ENCODE measurements at places on chromosomes 5 and 9.

DNA sequence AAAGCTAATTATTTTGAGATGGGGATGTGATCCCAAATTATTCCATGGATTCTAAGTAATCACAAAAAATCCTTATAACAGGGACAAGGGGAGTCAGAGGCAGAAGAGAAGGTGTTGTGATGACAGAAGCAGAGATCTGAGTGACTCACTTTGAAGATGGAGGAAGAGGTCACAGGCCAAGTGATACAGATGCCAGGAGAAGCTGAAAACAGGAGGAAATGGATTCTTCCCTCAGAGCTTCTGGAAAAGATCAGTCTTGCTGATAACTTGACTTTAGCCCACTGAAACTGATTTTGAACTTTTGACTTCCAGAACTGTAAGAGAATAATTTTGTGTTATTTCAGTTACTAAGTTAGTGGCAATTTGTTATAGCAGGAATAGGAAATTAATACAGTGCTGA, 105.3 kb downstream of the GCNT1 start:
- DNase-seq, result no peak

GRCh38 chr5:158886086-158886485, 213.6 kb downstream of the EBF1 start:
- no peak for DNase-seq

- no peak for DNase-seq
These were observed 240.7 kb downstream of the CSNK1G3 start for GRCh38 chr5:123752552-123753179.

GRCh38 chr9:81562231-81563019, 126.9 kb downstream of the TLE1 start:
- DNase-seq, result no peak

- DNase-seq, result no peak
These were observed 176.0 kb downstream of the MED10 start for GRCh38 chr5:6202149-6202967.

DNA sequence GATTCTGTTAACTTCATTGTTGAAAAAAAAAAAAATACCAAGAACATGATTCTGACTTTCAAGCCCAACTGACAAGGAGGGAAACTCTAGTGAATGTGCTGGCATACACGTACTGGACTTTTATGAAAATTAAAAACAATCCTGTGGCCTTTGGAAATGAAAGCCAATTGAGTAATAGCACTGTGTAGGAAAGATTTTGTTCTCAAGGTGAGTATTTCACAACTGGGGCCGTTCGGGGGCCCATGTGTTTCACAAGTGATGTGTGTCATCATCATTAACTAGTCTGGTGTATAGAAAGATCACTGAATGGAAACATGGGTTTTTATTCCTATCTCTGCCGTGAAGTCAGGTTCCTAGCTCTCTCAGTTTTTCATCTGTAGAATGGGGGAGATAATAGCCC, 605.0 kb upstream of the CLINT1 start:
- no peak for DNase-seq

- no peak for DNase-seq
These were observed 99.1 kb downstream of the CFAP90 start for GRCh38 chr5:7751874-7752273.

DNA sequence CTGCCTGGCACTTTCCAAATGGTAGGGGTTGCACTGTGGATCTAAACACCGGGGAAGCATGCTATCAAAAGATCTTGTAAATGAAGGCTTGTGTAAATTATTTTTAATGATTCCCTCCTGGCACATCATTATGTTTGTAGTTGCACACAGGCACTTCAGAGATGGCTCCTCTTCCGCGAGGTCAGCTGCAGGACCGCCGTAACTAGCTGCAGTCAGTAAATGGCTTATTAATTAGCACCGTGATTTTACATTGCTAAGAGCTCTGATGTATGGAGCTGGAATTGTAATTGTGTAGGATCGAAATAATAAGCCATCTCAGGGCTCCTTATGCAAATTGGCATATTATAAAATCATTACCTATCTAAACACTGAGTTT, 397.6 kb upstream of the IRX1 start:
- no peak for DNase-seq

GRCh38 chr9:119033596-119033995, 335.6 kb downstream of the BRINP1 start:
- no peak for DNase-seq

GRCh38 chr5:54610197-54610944, 92.8 kb downstream of the SNX18 start:
- no peak for DNase-seq

DNA sequence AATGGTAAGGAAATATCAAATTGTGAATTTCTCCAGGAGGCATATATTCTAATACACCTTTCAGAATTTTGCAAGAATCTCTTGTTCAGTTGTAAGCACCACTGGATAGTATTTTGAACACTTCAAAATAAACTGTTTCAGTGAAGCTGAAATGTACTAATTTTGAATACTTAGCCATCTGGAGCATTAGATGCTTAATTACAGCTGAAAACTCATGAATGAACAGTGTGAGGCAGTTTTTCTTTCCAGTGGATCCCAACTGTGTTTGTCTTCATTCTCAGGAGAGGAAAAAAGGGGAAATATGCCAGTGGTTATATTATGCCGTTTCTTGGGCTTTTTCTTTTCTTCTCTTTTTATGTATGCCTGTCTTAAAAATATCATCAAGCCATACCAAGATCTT, 306.0 kb upstream of the SEMA6A start:
- peak; percentile 17 for DNase-seq

- no peak for DNase-seq
These were observed 1298.3 kb upstream of the WWC1 start for GRCh38 chr5:166992874-166993722.

DNA sequence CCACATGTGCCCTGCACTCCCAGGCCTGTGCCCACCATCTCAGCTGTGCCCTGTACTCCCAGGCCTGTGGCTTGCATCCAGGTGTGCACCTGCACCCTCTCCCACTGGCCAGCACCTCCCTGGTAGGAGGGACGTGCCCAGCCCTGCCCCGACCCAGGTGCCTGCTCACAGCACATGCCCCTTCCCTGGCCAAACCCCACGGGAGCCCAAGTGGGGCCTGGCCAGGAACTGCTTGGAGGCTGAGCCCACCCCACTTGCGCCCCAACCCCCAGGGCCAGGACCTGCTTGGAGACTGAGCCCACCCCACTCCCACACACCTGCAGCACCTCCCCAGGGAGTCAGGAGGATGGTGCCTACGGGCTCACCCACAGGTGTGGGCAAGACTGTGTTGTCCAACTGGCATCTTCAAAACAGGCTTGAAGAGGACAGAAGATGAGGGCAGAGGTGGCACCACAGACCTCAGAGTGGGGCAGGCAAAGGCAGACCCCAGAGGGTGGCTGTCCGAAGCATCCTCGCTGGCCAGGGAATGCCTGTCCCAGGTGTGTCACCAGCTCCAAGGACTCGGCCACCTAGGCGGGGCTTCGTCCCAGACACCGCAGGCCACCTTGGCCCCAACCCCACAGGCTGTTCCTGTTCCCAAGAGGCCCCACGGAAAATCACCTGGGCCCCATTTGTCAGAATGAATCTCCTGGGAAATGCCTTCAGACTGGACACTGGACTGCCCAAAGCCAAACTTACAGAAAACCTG, 10.8 kb downstream of the ZDHHC11B start:
- no peak for DNase-seq

GRCh38 chr5:179620703-179621350, 2.6 kb downstream of the HNRNPH1 start:
- no peak for DNase-seq

DNA sequence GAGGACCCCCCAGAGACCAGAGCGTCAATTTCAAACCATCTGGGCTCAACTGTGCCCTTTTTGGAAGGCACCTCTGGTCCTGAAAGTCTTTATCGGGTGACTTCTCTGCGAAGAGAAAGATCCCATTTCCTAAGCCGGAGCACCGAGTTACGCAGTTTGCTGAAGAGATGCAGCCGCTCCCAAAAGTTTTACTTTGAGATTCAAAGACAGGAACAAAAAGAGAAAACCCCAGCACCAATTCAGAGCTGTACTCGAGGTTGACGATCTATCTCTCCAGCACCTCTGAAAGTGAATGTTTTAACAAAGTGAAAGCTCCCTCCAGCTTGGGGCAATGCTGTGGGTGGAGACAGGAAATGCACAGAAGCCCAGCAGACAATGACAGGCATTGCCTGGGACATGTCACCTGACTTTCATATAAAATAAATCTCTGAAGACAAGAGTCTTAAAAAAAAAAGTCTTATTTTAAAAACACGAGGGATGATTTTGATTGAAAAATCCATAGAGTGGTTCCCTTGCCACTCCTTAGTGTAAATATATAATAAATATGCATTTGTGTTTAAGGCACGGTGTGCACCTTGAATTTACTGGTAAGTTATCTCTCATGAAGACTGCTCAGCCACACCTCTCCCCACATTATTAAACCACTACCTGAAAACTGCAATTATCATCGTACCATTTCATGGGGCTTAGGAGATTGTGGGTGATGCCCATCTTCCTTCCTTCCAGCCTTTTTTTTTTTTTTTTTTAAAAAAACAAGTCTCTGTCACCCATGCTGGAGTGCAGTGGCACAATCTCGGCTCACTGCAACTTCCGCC, 79.9 kb downstream of the FNBP1 start:
- DNase-seq, result no peak

DNA sequence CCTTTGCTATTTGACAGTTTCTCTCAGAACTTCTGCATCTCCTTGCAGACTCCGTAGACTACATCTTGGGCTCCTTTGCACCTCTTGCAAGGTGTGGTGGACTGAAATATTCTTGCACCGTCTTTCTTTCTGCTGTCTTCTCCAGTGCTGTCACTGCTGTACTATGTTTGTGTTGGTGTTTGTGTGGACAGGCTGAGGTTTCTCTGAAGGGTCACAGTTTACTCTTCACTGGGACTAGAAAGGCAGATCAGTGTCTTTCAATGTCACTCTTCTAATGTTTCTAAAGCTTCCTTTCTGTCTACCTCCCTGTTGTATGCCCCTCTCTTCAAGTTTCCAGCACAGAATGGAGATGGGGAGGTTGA, 410.0 kb upstream of the CD180 start:
- DNase-seq, result no peak

DNA sequence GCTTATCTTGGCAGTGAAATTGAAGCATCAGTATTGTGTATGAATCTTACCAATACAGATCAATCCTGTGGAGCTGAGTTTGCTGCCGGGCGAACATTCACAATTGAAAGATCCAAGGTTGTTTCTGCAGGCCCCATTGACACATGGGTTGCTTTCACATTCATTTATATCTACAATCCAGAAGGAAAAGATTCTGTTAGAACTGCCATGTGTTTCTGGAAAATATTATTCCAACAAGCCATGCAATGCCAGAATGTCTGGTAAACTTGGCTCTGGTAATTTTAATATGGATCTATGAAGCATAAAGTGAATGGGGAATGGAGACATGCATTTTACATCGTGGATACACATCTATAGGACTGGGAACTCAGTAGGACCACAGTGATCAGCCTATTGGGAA, 180.8 kb downstream of the FBN2 start:
- no peak for DNase-seq

DNA sequence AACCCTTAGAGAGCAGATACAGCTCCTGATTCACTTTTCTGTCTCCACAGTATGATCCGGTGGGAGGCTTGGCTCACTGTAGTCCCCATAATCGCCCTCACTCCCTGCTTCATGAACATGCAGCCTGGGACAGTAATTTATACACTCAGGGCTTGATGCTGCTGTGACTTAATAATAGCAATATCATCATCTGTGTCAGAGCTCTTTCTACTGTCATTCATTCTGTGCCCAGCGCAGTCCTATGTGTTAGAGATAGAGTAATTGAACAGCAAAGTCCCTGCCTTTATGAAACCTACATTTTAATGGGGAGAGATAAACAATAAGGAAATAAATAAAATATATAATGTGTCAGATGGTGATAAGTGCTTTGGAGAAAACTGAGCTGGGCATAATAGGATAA, 2.8 kb upstream of the HEMGN start:
- DNase-seq, result no peak

GRCh38 chr5:136200130-136200529, 7.2 kb upstream of the SMIM32 start:
- DNase-seq, result no peak

- no peak for DNase-seq
These were observed 66.8 kb upstream of the CXCL14 start for GRCh38 chr5:135645336-135646180.

DNA sequence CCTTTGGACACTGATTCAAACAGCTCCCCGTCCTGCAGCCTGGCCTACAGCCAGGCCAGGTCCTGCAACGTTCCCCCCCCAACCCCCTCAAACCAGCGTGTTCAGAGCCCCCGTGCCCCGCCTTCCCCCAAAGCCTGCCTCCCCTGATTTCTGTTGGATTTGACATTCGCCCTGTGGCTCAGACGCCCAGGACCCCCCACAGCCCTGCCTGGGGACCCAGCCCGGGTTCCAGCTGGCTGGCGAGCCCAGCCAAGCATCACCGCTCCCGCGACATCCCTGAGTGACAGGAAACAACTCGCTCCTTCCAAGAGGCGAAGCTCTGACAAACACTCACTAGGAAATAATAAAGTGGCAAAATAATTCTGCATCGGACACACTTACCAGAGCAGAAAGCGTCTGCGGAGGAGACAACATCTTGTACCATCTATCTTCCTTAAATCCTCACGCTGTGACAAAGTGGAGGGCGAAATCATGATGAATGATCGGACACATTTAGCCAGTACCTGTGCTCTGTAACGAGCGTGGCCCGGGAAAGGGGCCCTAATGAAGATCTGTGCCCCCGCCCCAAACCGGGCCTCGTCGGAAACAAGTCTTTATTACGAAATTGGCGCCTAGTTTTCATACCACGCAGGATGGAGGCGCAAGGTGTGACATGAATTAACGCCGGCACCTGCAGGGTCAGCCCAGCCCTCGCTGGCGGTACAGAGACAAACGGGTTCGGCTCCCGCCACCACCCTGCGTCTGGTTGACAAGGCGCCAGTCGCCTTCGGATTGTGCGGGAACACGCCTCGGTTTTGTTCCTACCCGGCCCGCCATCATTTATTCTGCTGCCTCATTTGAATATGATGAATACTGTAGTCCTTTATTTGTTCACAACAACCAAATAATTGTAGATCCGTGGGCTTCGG, 91.0 kb upstream of the MVB12B start:
- DNase-seq, result no peak

DNA sequence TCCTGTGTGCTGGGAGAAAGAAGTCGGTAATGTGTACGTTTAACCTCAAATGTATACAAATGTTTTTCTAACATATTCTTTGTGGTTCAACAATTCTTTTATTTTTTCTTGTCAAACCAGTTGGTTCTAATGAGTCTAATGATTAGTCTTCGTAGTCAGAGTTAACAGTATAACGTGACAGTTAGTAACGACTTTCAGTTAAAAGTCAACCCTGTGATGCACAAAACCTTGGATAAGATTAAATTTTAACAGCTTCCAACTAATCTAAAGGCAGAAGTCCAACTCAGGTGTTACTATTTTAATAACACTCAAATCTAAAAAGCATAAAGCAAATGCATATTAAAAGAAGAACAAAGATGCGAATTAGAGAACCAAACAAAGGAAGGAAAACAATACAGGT, 47.0 kb downstream of the SEMA6A start:
- no peak for DNase-seq

DNA sequence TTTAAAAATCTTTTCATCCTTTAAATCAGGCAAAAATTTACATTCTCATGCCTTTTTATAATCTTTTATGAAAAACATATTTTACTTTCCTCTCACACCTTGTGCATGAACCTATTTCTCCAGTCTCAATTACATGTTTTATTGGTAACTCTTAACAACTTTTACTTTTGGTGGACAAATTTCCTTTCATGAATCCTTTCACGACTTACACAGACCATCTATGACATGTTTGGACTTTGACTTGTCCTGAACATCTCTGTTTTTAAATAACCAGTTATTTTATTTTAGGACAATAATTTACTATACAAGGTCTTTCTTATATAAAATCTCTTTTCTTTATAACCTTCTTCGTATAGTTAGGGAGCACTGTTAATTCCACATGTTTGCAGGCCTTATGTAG, 26.5 kb upstream of the MTMR12 start:
- DNase-seq, result peak; percentile 67
